ENCODE measurements at places on chromosomes 11 and 22.
A peak's percentile ranks its signal among the peaks of the same experiment; 100 is the strongest.

- no peak for DNase-seq
These were observed 9.0 kb downstream of the KIRREL3 start for GRCh38 chr11:126991596-126991995.

- no peak for DNase-seq
These were observed 2.5 kb upstream of the PAX6 start for GRCh38 chr11:31813391-31814175.

- peak; percentile 50 for DNase-seq
These were observed 69.1 kb downstream of the NAT10 start for GRCh38 chr11:34174412-34175041.

- DNase-seq, result no peak
These were observed 71.0 kb downstream of the PTPRJ start for GRCh38 chr11:48051217-48051830.

GRCh38 chr22:38921120-38921519 is 36.3 kb upstream of the APOBEC3A start:
- no peak for DNase-seq

DNA sequence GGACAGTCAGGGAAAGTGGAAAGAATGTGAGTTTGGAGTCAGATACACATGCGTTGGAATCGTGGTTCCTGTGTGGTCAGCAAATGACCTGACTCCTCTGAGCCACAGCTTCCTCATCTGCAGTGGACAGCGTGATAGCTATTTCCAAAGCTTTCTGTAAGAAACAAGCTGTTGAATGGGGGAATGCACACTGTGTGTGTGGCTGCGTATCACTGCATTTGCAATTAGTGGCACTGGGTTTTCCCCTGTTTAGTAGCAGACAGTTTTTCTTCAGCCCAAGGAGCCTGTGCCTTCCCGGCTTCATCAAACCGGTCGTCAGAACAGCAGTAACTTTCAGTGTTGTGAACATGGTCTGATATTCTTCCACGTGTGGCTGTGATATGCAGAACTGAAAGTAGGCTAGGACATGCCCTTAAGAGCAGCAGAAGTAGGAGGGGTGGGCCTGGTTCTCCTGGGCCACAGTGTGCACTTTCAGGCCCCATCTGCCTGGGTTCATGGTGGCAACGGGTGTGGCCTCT is 121.5 kb downstream of the RRAS2 start:
- DNase-seq, result no peak

GRCh38 chr22:29703569-29704195 is 16.1 kb upstream of the CABP7 start:
- DNase-seq, result no peak

- DNase-seq, result no peak
These were observed 62.6 kb downstream of the PIWIL4 start for GRCh38 chr11:94629741-94630140.

DNA sequence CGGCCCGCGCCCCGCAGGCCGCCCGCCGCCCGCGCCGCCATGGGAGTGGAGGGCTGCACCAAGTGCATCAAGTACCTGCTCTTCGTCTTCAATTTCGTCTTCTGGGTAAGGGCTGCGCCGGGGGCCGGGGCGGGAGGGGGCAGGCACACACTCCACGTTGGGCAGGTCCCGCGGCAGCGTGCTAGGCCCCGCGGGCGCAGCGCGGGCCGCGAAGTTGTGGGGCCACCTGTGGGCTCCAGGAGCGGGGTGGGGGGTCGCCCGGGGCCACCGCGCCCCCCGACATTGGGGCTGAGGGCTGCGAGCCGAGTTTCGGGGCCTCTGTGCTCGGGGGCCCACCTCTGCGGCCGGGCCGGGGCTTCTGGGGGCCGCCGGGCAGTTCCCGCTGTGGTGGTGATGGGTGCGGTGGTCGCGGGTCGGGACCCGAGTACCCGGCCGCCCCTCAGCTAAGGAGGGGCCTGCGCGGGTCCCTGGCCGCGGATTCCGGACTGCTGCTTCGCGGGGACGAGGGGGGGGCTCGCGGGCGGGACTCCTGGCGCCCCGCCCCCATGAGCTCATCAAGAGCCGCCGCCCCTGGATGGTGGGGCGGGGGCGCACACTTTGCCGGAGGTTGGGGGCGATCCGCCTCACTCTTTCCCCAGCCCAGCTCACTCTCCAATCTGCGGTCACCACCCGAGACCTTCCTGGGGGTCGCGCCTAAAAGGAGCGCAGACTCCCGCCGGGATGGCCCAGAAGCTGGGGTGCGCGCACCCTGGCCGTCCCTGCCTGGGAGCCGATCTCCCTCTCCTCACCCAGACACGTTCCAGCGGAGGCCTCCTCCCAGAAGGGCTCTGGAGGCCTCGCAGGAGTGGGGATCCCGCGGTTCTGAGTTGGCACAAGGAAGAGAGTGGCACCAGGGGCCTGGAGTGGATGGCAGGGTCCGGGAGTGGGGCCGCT is 667 bp downstream of the CD81 start:
- DNase-seq, result peak; percentile 58

DNA sequence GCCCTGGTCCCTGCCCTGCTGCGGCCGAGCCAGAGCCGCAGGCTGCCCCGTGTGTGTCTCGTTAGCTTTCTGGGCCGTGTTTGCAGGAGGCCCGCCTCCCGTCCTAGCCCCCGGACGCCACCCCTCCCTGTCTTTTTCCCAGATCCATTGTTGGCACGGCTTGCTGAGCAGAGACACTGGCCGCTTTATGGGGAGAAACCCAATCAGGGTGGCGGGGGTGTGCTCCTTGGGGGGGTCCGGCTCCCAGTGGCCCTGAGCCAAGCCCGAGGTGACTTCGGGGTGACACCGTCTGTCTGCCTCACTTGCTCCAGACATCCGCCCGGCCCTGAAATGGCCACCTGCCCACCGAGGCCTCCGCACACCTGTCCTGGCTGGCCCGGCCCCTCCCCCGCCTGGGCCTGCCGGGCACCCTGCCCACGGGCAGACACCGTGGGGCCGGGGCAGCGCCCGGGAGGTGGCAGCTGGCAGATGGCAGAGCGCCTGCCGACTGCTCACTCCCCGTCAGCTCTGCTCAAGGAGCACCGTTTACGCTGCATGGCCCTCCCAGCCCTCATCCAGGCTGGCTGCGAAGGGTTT is 43.1 kb upstream of the PPARA start:
- no peak for DNase-seq
